ENCODE measurements at places on chromosomes 4 and X. TPM values are rescaled to one million over a fixed set of nuclear protein-coding genes. Genes with fewer than 3 reads are reported as not detected.

ZNF674 gene
- total RNA-seq, result 1.9 TPM

STOX2 gene
- 3.4 TPM for total RNA-seq

IL13RA2 gene
- not detected for total RNA-seq

GC gene
- total RNA-seq, result not detected

ERAS gene
- total RNA-seq, result not detected

SULT1E1 gene
- total RNA-seq, result not detected

TMPRSS11D gene
- not detected for total RNA-seq

GAGE2A gene
- total RNA-seq, result not detected

DUSP21 gene
- not detected for total RNA-seq

CENPI gene
- 12.8 TPM for total RNA-seq

IL3RA gene
- total RNA-seq, result 0.30 TPM

MTMR8 gene
- 0.63 TPM for total RNA-seq

CT45A2 gene
- not detected for total RNA-seq

Measured in A549 treated with RU486 at 1 μM for 4 hours (cell line).